NK-92 treated with Interleukin-12 subunit alpha and Interleukin-12 subunit beta, amount 100 ng/mL, for 24 hours (cell line): ENCODE measurements at places on chromosomes 4 and X.

GRCh38 chrX:138866643-138867042 lies 155.1 kb upstream of the FGF13 start:
- DNase-seq: no peak

DNA sequence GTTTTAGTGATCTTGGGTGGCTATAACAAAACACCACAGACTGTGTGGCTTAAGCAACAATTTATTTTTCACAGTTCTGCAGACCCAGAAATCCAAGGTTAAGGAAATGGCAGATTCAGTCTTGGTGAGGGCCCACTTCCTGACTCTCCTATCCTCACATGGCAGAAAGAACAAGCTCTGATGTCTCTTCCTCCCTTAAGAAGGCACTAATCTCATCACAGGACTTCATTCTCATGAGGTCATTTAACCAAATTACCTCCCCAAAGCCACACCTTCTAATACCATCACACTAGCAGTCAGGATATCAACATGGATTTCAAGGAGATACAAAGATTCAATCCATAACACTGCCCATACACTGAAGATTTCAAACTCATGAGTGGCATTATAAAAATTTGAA lies 350.3 kb downstream of the GRID2 start:
- no peak for DNase-seq

DNA sequence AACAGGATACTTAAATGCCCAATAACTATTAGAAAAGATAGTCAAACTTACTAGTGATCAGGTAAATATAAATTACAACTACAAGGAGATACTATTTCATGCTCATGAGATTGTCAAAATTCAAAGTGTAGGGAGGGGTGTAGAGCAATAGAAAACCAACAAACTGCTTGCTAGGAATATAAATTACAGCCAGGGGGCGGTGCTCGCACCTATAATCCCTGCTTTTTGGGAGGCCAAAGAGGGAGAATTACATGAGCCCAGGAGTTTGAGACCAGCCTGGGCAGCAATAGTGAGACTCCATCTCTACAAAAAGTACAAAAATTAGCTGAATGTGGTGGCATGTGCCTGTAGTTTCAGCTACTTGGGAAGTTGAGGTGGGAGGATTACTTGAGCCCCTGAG lies 556.5 kb upstream of the NR3C2 start:
- DNase-seq: no peak

- no peak for DNase-seq
Measured at GRCh38 chrX:14386981-14387380, 142.4 kb upstream of the GLRA2 start.

GRCh38 chr4:10021653-10022023 lies 341 bp upstream of the SLC2A9 start:
- no peak for DNase-seq

GRCh38 chr4:126850286-126850685 lies 782.5 kb upstream of the INTU start:
- no peak for DNase-seq

- DNase-seq: no peak
Measured at GRCh38 chr4:182932651-182933050, 15.5 kb upstream of the DCTD start.
